ENCODE measurements at places on chromosomes 4 and X. TPM values are rescaled to one million over a fixed set of nuclear protein-coding genes. Genes with fewer than 3 reads are reported as not detected.

- peak; percentile 33 for DNase-seq
Measured at GRCh38 chrX:50813843-50814661, at the start of gene SHROOM4. Gene SHROOM4 (minus strand): TSS chrX:50814194. CDS start chrX:50814018, 176 bp downstream.

- DNase-seq: peak; percentile 62
Measured at GRCh38 chrX:17559728-17560379, 177.4 kb upstream of the SCML1 start.

GRCh38 chr4:150010525-150011126 is 67.6 kb upstream of the DCLK2 start:
- DNase-seq: peak; percentile 80

Gene PPBP
- total RNA-seq: not detected

Gene DCAF8L1
- not detected for total RNA-seq

Gene SAT1
- total RNA-seq: 89.8 TPM

Gene CAPN6
- 0.39 TPM for total RNA-seq

DNA sequence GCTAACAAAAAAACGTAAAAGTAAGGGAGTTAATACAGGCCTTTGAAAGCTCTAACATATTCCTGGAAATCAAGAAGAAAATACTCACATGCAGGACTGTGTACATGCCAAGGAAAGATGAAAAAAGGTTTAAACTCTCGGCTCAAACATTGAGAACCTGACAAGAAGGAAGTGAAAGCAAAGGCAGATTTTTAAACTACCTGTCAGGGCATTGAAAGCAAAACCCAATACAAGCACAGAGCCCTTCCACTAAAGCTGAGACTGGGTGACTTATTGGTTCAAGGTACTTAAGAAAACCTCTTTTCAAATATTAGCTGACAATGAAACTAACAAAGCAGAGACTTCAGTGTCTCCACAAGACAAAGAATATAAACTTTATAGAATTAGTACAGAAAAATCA is 313.0 kb upstream of the GRID2 start:
- no peak for DNase-seq
